ENCODE measurements at places on chromosomes 5 and 9.
A peak's percentile ranks its signal among the peaks of the same experiment; 100 is the strongest.

GRCh38 chr5:96721351-96721977 is 59.3 kb downstream of the CAST start:
- peaks cover 15% of the 10 kb centered on the region for H3K4me1 ChIP-seq
- H3K27ac ChIP-seq, result no peak overlapping the region
- peaks cover 20% of the 10 kb centered on the region for H3K36me3 ChIP-seq
- H3K4me3 ChIP-seq, result no peak overlapping the region
- no peak for DNase-seq

DNA sequence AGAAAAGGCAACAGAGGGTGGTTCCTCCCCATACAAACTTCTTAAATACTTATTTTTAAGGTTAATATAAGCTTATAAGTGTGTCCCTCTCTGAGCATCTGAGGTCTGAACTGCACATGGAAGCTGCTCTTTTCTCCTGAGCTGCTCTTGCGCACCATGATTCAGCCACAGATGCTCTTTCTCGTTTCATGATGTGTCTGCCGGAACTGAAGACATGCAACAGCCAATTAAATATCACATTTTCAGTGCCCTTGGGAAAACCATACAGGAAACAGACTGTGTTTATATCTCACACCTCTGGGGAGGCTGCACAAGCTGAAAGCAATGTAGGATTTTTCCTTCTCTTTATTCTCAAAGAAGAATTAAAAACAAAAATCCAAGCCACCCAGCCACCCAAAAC is 96.8 kb upstream of the NREP start:
- no peak overlapping the region for H3K27ac ChIP-seq
- H3K4me3 ChIP-seq, result no peak overlapping the region
- H3K27me3 ChIP-seq, result no peaks in the 10 kb centered on the region
- no peaks in the 10 kb centered on the region for H3K36me3 ChIP-seq
- H3K4me1 ChIP-seq, result no peaks in the 10 kb centered on the region
- DNase-seq, result no peak

DNA sequence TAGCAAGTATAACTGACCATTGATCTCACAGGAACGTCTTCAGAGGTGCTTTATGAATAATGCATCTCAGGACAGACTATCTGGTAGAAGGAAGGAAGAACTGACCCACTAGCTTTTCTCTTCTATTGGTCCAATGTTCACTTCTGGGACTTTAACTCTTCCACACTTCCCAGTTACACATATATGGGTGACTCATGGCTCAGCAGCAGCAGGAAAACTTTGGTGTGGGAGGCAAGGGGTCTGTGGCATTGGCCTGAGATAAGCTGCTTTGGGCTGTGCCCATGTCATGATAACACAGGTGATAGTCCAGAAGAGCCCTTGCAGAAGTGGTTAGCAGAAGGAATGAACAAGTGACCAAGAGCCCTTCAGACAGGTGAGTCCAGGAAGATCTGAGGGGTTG is 148.8 kb downstream of the RAB3C start:
- H3K27me3 ChIP-seq, result peaks cover 14% of the 10 kb centered on the region
- H3K4me3 ChIP-seq, result no peak overlapping the region
- no peaks in the 10 kb centered on the region for H3K4me1 ChIP-seq
- no peaks in the 10 kb centered on the region for H3K36me3 ChIP-seq
- DNase-seq, result no peak

- DNase-seq, result no peak
- H3K36me3 ChIP-seq, result no peaks in the 10 kb centered on the region
- no peaks in the 10 kb centered on the region for H3K27me3 ChIP-seq
- H3K27ac ChIP-seq, result peak overlapping the region; percentile 89
- H3K4me3 ChIP-seq, result peak overlapping the region; percentile 66
- H3K4me1 ChIP-seq, result peaks cover 58% of the 10 kb centered on the region
Observed at GRCh38 chr5:76547891-76548524, 75.2 kb downstream of the F2RL2 start.

DNA sequence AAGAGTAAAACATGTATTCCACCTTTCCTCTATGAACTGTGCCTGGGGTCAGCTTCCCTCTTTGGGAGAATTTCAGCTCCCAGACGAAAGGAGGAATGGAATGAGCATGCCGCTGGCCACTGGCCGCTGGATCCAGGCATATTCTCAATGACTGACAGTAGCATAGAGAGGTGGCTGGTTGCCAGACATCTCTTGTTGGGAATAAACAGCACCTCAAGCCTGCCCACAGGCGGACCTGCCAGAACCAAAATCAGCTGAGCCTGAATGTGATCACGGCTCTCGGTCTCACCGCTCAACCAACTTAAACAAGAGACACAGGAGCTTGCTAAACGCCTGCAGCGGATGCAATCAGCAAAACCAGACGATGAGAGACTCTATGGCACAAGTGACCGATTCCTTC is 20.6 kb downstream of the TBC1D9B start:
- peaks cover 7% of the 10 kb centered on the region for H3K4me1 ChIP-seq
- no peak overlapping the region for H3K27ac ChIP-seq
- H3K27me3 ChIP-seq, result no peaks in the 10 kb centered on the region
- H3K4me3 ChIP-seq, result no peak overlapping the region

All from naive thymus-derived CD8-positive, alpha-beta T cell (primary cell).